ENCODE measurements at places on chromosomes 12 and 14.
A peak's percentile ranks its signal among the peaks of the same experiment; 100 is the strongest.

- DNase-seq: no peak
These were observed 452.7 kb upstream of the PDE3A start for GRCh38 chr12:19915392-19916195.

DNA sequence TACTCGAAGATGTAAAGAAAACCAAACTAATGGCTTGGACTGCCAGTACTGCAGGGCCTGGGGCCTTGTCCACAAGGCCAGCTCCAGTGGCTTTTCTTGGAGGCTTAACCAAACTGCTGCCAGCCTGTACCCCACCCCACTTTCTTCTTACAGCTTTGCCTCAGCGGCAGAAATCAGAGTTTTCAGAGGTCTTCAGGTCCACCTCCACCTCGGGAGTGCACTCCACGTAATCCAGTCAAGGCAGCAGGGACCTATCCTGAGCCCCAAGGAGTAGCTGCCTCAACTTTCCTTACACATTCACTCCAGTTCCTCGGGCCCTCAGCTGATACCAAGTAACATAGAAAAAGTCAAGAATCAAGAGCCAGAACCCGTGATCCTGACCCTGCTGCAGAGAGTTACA, 19.6 kb downstream of the PRMT8 start:
- no peak for DNase-seq

GRCh38 chr12:45732250-45732649, 2.7 kb downstream of the ARID2 start:
- DNase-seq: no peak

- no peak for DNase-seq
These were observed 125.7 kb upstream of the BTG1 start for GRCh38 chr12:92271341-92271740.

GRCh38 chr14:60064491-60065072, 27.1 kb upstream of the PCNX4 start:
- DNase-seq: peak; percentile 4

GRCh38 chr14:22039938-22040780, 366.5 kb upstream of the OR4E1 start:
- DNase-seq: no peak

DNA sequence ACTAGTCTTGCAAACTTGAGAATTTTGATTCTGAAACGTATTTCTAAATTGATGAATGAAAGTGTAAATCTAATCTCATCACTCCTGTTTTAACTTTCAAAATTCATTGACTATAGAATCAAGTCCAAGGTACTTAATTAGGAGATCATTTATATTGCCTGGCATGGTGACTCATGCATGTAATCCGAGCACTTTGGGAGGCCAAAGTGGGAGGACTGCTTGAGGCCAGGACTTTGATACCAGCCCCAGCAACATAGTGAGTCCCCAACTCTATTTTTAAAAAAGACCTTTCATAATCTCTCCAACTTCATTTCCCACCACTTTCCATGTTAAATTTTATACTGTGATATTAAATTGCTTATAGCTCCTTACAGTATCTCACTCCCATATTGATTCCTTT, 3.0 kb upstream of the MIPOL1 start:
- DNase-seq: no peak

DNA sequence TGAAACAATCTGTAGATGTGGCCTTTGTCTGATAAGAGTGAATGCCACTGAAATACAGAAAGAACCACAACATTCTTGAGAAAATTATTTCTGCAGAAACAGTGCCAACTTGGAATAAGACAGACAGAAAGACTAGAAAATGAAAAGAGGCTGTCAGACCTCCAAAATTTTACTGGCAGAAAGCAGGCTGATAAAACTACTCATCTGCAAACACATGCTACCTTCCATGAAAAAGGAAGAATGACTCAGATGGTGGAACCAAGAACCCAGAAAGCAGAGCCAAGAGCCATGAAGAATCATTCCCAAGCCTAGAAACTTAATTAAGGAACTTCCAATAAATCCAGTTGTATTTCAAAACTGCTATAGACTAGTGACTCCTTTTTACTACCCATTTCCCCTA, 31.9 kb upstream of the OSBPL8 start:
- no peak for DNase-seq

GRCh38 chr12:119540476-119540875, 53.1 kb upstream of the TMEM233 start:
- no peak for DNase-seq

GRCh38 chr12:67501362-67501761, 147.2 kb upstream of the DYRK2 start:
- DNase-seq: no peak

DNA sequence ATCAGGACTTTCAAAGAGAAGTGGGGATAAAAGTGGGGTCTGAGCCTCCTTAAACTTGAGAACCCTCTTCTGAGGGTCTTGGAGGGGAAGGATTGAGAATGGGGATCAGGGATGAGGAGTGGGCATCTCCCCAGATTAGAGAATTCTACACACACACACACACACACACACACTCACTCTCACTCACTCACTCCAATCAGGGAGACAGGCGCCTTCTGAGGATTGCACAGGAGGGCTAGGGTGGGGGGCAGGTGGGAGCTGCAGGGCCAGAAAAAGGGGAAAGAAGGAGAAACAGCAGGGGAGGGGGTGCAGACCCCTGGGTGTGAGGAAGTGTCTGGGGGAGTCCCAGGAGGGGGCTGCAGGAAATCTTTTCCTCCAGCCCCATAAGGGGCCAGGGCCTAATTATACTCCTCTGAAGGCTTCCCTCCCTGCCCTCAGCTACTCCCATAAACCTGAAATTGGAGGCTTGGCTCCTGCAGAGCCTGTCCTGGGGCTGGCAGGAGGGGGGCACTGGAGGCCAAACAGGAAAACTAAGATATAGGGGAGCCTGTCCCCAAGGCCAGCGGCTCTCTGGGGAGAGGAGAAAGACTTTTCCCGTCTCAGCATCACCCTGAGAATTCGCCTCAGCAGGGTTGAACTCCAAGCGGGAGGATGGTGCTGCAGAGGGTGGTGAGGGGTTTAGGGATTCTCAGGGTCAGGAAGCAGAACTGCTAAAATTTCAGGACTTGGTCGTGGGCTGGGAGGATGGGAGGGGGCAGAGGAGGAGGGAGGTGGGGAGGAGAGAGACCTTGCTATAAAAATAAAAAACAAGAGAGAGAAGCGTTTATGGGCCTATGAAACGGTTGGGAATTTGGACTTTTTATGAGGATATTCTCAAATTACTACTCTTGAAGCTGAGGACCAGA, 1.6 kb downstream of the HOXC9 start:
- DNase-seq: no peak

GRCh38 chr12:89657066-89657465, 51.6 kb downstream of the ATP2B1 start:
- no peak for DNase-seq

DNA sequence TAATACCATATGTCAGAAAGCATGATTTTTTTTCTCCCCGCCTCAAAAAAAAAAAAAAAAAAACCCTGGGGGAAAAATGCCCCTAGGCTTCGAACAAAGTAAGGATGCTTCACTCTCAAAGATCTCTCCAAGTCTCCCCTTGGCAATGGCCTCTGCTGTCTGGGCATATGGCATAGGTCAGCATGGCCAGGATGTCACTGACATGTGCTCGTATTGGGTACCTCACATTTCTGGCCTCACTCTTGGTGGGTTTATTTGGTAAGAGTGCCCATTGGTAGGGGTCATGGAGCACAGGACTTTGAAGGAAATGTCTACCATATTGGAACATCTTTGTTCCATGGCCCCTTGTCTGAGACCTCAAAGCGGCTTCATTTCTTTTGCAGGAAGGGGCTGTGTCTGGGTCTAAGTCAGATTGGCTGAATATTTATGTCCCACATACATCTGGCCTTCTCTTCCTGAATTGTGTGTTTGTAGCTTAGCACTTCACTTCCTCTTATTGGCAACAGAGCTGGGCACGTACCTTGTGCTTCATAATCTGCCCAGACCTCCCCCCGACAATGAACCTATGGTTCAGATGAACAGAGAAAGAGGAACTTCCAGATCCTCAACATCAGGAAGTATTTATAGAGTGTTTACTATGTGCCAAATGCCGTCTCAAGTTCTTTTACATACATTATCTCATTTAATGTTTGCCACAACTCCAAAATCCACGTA, 36.3 kb upstream of the OAS1 start:
- DNase-seq: no peak

GRCh38 chr14:70183991-70184390, 4.8 kb downstream of the SLC8A3 start:
- DNase-seq: no peak

- peak; percentile 17 for DNase-seq
These were observed 33.5 kb downstream of the C12orf50 start for GRCh38 chr12:87995581-87996178.

GRCh38 chr12:10171973-10172728, at the start of gene OLR1:
Gene OLR1 (minus strand): TSS chr12:10172132. CDS start chr12:10172077, 55 bp downstream.
- no peak for DNase-seq

- DNase-seq: no peak
These were observed 39.9 kb downstream of the INSM2 start for GRCh38 chr14:35573911-35574310.

- no peak for DNase-seq
These were observed at the start of gene HSPB8 for GRCh38 chr12:119178544-119179334. Gene HSPB8 (plus strand): TSS chr12:119178931. CDS start chr12:119179313, 382 bp downstream.

DNA sequence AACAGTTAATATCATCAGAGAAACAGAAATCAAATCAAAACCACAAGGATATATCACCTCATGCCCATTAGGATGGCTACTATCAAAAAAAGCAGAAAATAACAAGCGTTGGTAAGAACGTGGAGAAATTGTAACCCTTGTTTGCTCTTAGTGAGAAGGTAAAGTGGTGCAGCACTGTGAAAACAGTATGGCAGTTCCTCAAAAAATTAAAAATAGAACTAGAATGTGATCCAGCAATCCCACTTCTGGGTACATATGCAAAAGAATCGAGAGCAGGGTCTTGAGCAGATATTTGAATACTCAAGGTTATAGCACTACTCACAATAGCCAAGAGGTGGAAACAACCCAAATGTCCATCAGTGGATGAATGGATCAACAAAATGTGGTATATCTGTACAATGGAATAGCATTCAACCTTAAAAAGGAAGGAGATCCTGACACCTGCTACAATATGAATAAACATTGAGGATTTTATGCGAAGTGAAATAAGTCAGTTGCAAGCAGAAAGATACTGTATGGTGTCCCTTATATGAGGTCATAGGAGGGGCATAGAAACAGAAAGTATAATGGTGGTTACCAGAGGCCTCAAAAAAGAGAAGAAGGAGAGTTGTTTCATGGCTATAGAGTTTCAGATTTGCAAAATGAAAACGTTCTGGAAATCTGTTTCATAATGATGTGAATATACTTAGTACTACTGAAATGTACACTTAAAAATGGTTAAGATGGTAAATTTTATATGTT, 131.0 kb upstream of the EEA1 start:
- peak; percentile 36 for DNase-seq

DNA sequence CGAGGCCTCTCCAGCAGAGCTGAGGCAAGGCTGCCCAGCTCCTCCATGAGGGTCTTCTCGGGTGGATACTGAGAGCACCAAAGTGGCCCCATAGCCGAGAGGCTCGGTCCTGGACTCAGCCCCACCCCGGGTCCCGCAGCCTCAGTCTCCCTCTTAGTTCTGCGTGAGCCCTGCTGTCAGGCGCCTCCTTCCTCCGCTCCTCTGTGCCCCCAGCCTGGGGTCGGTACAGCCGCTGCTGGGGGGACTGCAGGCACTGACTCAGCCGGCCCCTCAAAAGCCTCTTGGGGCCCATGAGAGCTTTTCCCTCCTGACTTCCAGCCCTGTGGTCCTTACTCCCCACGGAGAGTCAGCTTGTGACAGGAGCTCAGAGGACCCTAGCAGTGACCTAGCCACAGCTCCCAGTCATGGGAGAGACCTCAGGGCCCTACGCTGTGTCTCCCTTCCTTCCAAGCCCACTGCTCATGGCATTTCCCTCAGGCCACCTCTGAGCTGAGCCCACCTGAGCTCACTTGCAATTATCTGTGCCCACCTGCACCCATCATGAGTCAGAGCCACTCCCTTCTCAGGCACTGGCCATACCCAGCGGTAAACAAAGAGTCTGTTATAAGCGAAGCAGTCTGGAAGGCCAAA, 295.0 kb upstream of the RTL1 start:
- no peak for DNase-seq

DNA sequence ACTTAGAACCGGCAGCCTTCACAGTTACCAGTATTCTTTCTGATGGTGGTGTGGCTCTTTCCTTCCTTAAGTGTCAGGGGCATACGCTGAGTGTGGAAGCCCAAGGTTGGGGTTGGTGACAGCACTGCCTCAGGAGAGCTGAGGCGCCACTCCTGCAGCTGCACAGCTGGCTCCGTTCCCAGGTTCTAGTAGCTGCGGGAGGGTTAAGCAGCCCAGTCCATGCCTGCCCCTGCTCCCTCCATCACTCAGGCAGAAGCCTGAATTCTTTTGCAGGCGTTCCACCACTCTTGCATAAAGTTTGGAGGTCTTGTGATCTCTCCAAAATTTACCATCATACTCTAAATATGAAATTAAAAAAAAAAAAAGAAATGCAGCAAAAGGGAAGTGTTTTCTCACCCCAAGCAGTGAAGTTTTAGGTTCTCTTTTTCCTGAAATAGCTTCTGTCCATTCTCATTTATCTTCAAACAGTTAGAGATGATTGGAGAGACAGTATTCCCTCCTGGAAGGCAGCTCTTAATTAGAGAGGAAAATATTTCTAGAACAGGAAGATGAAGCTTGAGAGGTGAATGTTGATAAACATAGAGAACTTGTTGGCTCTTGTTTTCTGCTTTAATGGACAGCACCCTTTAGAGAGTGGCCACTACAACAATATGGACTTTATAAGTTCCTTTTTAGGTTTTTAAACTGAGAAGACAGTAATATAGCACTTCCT, 136.1 kb downstream of the FGD4 start:
- DNase-seq: no peak

DNA sequence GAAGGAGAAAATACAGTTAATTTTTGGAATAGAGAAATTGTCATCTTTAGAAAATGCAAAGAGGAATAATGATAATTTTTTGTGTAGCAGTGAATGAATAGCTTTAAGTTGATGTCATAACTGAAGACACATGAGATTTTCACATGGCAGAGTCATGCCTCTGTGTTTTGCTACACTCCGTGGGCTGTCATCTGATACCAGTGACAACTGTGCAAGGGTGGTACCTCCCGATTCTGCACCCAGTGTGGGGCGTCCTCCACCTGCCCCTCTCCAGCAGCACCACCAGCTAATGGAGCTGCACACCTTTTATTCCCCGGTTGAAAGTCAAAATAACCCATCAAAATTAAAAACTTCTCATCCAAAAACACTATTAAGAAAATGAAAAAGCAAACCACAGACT, 47.2 kb downstream of the ANKRD9 start:
- no peak for DNase-seq

DNA sequence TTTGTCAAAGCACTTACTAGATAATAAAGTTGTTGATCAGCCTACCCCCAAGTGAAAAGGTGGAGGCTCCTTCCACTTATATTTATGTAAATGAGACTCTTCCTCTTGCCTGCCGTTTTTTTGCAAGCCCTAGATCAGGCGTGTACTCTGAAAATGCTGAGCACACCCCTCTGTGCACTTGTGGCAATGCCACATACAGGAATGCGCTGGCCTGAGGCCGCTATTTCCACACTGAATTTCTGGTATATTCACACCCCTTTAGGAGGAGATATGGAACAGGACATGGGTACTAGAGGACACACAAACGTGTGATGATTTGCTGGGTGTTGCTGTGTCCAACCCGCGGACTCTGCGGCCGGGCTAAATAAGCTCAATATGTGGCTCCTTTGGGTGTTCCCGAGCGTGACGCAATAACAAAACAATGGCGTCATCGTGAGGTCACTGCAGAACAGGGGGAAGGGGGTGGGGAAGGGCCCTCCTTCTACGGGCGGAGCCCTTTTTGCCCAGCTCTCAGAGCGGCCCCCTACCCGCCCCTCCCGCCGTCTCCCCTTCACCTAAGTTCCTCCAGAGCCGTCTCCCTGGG, 554 bp upstream of the TSPAN31 start:
- no peak for DNase-seq
